ENCODE measurements at places on chromosomes 6 and 20. TPM values are rescaled to one million over a fixed set of nuclear protein-coding genes. Genes with fewer than 3 reads are reported as not detected.

Gene CRIP3
- not detected for total RNA-seq

Gene MYLK4
- total RNA-seq: 0.35 TPM

Gene PRELID3B
- 44.6 TPM for total RNA-seq

Gene DNAH8
- total RNA-seq: 0.83 TPM

- no peak for DNase-seq
Measured at GRCh38 chr6:134714679-134715078, 235.2 kb downstream of the ALDH8A1 start.

Data from Peyer's patch (tissue), 4 donors.